ENCODE measurements at places on chromosomes 16 and 17.

DNA sequence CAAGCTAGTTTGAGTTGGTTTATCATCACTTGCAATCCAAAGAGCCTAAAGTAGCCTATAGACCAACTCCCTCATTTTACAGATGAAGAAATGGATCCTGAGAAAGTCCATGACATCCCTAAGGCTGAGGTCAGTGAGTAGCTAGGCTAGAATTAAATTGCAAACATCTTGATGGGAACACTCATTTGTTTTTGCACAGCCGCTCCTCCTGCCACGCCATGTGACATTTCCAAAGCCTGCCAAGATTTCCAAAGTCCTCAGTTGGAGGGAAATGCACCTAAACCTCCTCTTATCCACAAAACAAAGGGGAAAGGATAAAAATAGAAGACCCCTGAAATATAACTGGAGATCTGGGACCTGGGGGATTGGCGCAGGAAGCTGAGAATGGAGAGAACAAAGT, 15.0 kb downstream of the TMEM92 start:
- DNase-seq, result no peak

GRCh38 chr17:79747508-79748294, 17.0 kb downstream of the ENPP7 start:
- DNase-seq, result no peak

- DNase-seq, result no peak
Observed at GRCh38 chr17:68231541-68231940, 16.3 kb upstream of the AMZ2 start.

GRCh38 chr17:81164371-81165245, 699 bp upstream of the PVALEF start:
- DNase-seq, result no peak

DNA sequence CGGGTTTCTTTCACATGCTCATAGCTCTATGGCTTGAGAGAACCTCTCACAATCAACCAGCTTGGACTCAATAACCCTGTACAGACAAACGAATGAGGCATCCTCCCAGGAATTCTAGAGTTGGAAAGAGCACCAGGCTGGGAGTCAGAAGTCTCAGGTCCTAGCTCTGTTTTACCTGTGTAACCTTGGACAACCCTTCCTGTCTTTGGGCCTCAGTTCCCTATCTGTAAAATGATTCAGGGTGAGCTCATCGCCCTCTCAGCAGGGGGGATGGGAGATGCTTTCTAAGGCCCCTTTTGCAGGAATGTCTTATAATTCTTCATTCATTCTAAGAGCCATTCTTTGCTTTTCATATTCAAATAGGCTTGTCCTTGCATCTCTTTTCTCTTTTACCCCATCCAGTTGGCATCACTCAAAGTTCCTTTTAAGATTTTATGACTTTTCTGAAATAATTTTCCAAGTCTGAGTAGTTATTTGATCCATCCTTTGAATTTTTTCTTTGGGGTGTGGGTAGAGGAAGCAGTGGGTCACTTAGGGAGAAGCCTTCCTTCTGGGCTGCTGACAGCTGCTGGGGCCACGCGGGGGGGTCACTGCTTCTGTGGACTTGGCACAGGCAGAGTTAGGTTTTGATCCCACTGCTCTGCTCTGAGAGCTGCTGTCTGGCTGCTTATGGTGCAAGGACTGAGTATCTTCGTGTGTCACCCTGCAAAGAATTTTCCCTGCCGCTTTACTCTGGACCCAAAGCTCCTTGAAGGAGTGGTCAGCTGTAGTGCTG, 102.7 kb downstream of the UTP18 start:
- DNase-seq, result no peak

DNA sequence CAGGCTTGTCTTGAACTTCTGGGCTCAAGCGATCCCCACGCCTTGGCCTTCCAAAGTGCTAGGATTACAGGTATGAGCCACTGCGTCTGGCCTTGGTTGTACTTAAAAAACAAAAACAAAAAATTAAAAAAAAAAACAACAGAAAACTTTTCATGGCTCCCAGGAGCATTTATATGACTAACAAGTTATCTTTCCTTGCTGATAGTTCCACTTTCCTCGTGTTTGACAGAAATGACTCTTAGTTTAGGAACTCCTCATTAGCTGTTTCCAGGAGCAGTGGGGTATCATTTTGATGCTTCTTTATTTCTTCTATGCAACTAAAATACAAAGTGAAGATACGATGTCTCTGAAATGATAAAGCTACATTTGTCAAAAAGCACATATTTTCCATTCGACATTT, 165.4 kb downstream of the PRKCA start:
- DNase-seq, result no peak
